ENCODE measurements at places on chromosomes 12 and 14. TPM values are rescaled to one million over a fixed set of nuclear protein-coding genes. Genes with fewer than 3 reads are reported as not detected.

GRCh38 chr12:17192721-17193120 is 586.8 kb upstream of the LMO3 start:
- H3K27me3 ChIP-seq: no peaks in the 10 kb centered on the region
- no peak overlapping the region for H3K4me3 ChIP-seq
- no peaks in the 10 kb centered on the region for H3K36me3 ChIP-seq
- no peak overlapping the region for H3K27ac ChIP-seq
- no peaks in the 10 kb centered on the region for H3K4me1 ChIP-seq

DNA sequence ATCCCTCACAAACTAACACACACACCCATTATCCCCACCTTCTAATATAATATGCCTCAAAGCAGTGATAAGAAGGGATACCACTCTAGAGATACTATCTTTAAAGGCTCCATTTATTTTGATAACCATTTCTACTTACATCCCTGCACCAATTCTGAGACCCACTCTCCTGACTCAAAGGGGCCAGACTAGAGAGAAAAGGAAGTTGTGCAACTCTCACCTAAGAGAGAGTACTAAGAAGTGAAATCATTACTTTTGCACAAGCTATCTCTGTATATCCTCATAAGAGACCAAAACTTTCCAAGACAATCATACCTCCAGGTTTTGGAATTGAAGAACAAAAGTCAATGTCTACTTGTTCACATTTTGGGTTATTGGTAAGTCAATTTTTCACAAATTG is 45.4 kb upstream of the USP15 start:
- no peaks in the 10 kb centered on the region for H3K36me3 ChIP-seq
- H3K4me3 ChIP-seq: no peak overlapping the region
- H3K4me1 ChIP-seq: peaks cover 3% of the 10 kb centered on the region
- no peaks in the 10 kb centered on the region for H3K27me3 ChIP-seq
- no peak overlapping the region for H3K27ac ChIP-seq

GRCh38 chr14:30681752-30682355 is 59.7 kb downstream of the SCFD1 start:
- H3K27me3 ChIP-seq: no peaks in the 10 kb centered on the region
- no peaks in the 10 kb centered on the region for H3K4me1 ChIP-seq
- H3K36me3 ChIP-seq: no peaks in the 10 kb centered on the region
- H3K4me3 ChIP-seq: no peak overlapping the region

The DEGS2 gene
- total RNA-seq: 1.8 TPM

- H3K27ac ChIP-seq: no peak overlapping the region
- H3K4me1 ChIP-seq: no peaks in the 10 kb centered on the region
- no peak overlapping the region for H3K4me3 ChIP-seq
- H3K36me3 ChIP-seq: no peaks in the 10 kb centered on the region
- no peak for DNase-seq
- H3K27me3 ChIP-seq: no peaks in the 10 kb centered on the region
Observed at GRCh38 chr14:85824526-85824925, 294.6 kb downstream of the FLRT2 start.

- no peak overlapping the region for H3K4me3 ChIP-seq
- no peak overlapping the region for H3K27ac ChIP-seq
- no peak for DNase-seq
Observed at GRCh38 chr12:66662729-66663128, 16.1 kb downstream of the GRIP1 start.

The NOS1 gene
- 0.22 TPM for total RNA-seq

The RNASE4 gene
- 3.9 TPM for total RNA-seq

- no peaks in the 10 kb centered on the region for H3K36me3 ChIP-seq
- no peak for DNase-seq
- H3K4me3 ChIP-seq: no peak overlapping the region
- H3K4me1 ChIP-seq: peaks cover 7% of the 10 kb centered on the region
- H3K27ac ChIP-seq: no peak overlapping the region
Observed at GRCh38 chr12:27431185-27431584, 15.4 kb upstream of the SMCO2 start.

The NUAK1 gene
- total RNA-seq: 7.4 TPM

DNA sequence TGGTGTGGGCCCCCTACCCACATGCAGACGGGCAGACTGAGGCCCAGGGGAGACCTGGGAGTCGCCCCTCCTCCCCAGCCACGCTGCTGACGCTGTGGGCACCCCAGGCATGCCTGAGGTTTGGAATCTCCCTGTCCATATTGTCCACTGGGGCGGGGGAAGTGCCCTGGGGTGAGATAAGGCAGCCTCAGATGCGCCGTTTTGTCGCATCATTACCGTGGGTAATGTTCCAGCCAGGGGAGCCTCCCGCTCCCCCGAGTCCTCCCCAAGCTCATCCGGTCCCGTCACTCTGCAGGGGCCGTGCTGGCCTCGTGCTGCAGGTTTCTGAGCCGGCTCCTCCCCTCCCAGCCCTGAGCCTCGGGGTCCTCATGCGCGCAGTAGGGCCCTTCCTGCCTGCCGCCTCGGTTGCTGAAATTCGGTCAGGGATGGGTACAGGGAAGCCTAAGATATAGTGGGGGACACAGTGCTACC is 11.4 kb downstream of the INF2 start:
- H3K4me3 ChIP-seq: no peak overlapping the region
- H3K36me3 ChIP-seq: peaks cover 26% of the 10 kb centered on the region
- H3K4me1 ChIP-seq: peaks cover 7% of the 10 kb centered on the region
- no peak overlapping the region for H3K27ac ChIP-seq
- no peaks in the 10 kb centered on the region for H3K27me3 ChIP-seq

DNA sequence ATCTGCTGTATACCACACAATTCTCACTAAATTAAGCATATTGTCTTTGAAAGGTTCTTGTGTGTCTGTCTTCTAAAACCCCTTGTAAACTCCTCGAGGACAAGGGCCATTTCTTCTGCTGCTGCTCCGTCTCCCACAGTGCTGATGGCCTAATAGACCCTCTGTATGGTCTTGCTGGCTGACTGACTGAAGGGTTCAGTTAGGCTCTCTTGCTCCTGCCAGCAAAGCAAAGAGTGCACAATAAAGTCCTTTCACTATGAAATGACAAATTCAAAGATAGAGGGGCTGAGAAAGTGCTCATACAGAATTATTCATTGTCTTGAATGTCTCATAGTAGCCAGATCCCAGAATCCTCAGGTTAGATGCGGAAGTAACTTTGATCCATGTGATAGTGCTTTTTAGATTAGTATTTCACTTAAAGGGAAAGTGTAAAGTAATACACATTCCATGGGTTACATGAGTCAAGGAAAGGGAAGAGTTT is 14.2 kb upstream of the RIOX1 start:
- no peak overlapping the region for H3K4me3 ChIP-seq
- H3K4me1 ChIP-seq: no peaks in the 10 kb centered on the region
- H3K36me3 ChIP-seq: no peaks in the 10 kb centered on the region
- H3K27ac ChIP-seq: no peak overlapping the region
- no peaks in the 10 kb centered on the region for H3K27me3 ChIP-seq

- H3K4me3 ChIP-seq: no peak overlapping the region
- no peaks in the 10 kb centered on the region for H3K27me3 ChIP-seq
- no peaks in the 10 kb centered on the region for H3K36me3 ChIP-seq
- peaks cover 46% of the 10 kb centered on the region for H3K4me1 ChIP-seq
- no peak overlapping the region for H3K27ac ChIP-seq
Observed at GRCh38 chr12:104576980-104577580, 120.3 kb downstream of the CHST11 start.

The PLEKHG3 gene
- 55.6 TPM for total RNA-seq

GRCh38 chr14:50756300-50756699 is 74.7 kb downstream of the NIN start:
- no peak for DNase-seq
- H3K27ac ChIP-seq: no peak overlapping the region
- no peak overlapping the region for H3K4me3 ChIP-seq
- H3K27me3 ChIP-seq: no peaks in the 10 kb centered on the region
- H3K36me3 ChIP-seq: peaks cover 15% of the 10 kb centered on the region
- H3K4me1 ChIP-seq: no peaks in the 10 kb centered on the region

GRCh38 chr12:110370732-110371231 is 32.7 kb downstream of the ANAPC7 start:
- DNase-seq: no peak
- H3K27me3 ChIP-seq: no peaks in the 10 kb centered on the region
- peaks cover 29% of the 10 kb centered on the region for H3K36me3 ChIP-seq
- H3K4me1 ChIP-seq: no peaks in the 10 kb centered on the region
- no peak overlapping the region for H3K4me3 ChIP-seq

GRCh38 chr12:69464428-69464827 is 5.8 kb upstream of the FRS2 start:
- DNase-seq: no peak
- no peak overlapping the region for H3K27ac ChIP-seq
- H3K4me3 ChIP-seq: no peak overlapping the region
- no peaks in the 10 kb centered on the region for H3K36me3 ChIP-seq
- no peaks in the 10 kb centered on the region for H3K27me3 ChIP-seq
- H3K4me1 ChIP-seq: no peaks in the 10 kb centered on the region

The ERC1 gene
- 41.9 TPM for total RNA-seq

The MFAP5 gene
- not detected for total RNA-seq

- no peak overlapping the region for H3K27ac ChIP-seq
- no peaks in the 10 kb centered on the region for H3K36me3 ChIP-seq
- H3K4me3 ChIP-seq: no peak overlapping the region
- no peaks in the 10 kb centered on the region for H3K4me1 ChIP-seq
- no peak for DNase-seq
Observed at GRCh38 chr12:99834710-99835109, 150.0 kb downstream of the ANKS1B start.

The SPRYD3 gene
- total RNA-seq: 47.5 TPM

- H3K4me3 ChIP-seq: no peak overlapping the region
- H3K4me1 ChIP-seq: peaks cover 6% of the 10 kb centered on the region
- H3K27ac ChIP-seq: peak overlapping the region; percentile 38
- H3K27me3 ChIP-seq: no peaks in the 10 kb centered on the region
- H3K36me3 ChIP-seq: no peaks in the 10 kb centered on the region
Observed at GRCh38 chr12:109888179-109889020, 8.1 kb upstream of the GLTP start.

GRCh38 chr12:68224613-68225285 is 861 bp downstream of the IL26 start:
- no peak for DNase-seq
- H3K4me1 ChIP-seq: peaks cover 8% of the 10 kb centered on the region
- no peaks in the 10 kb centered on the region for H3K36me3 ChIP-seq

GRCh38 chr14:99671235-99672224 is 12.6 kb upstream of the CYP46A1 start:
- no peak overlapping the region for H3K4me3 ChIP-seq
- no peaks in the 10 kb centered on the region for H3K36me3 ChIP-seq
- H3K27ac ChIP-seq: no peak overlapping the region

DNA sequence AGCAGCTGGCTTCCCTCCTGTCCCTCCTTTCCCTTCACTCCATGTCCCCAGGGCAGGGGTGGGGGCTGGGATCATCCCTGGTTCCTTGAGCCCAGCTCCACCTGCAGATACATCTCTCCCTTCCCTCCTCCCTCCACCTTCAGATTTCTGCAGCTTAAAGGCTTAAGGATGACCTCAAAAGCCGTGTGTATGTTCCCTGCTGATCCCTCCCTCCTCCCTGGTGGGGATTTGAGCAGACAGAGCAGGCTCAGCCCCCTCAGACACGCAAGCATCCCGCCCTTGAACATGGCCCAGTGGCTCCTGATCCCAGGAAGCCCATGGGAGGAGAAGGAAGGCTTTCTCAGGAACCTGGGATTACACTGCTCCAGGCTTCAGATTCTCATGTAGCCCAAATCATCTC is 82.9 kb upstream of the RIN3 start:
- H3K27ac ChIP-seq: no peak overlapping the region
- H3K27me3 ChIP-seq: no peaks in the 10 kb centered on the region
- no peak overlapping the region for H3K4me3 ChIP-seq
- peaks cover 21% of the 10 kb centered on the region for H3K4me1 ChIP-seq
- H3K36me3 ChIP-seq: no peaks in the 10 kb centered on the region

DNA sequence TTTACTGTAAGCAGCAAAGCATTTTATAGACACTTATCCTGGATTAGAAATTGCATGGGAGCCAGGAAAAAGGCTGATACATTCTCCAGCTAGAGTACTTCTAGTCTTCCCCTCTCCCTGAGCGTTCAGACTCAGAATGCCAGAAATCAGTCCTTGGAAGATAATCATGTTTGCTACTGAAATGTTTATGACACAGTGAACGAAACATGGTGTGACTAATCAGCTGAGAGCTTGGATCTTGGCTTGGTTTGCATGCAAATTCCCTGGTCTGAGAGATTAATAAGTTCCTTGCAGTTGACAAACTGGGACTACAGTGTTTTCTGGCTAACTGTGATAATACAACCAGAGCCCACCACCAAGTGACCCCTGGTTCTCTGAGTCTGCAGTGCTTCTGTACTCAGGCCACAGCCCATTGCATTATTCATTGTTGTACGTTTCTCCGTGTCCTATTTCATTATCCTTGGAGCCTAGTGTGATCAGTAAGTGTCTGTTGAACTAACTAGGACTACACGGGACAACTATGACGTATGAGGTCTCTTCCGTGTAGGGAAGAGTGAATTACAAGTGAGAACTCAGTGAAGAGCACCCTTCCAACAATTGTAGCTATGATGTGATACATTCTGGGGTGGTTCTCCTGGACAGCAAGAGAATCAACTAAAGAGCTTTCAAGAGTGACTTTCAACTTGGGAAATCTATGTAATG is 34.6 kb upstream of the EVL start:
- peaks cover 27% of the 10 kb centered on the region for H3K4me1 ChIP-seq
- H3K27ac ChIP-seq: peak overlapping the region; percentile 62
- H3K4me3 ChIP-seq: no peak overlapping the region
- no peak for DNase-seq
- no peaks in the 10 kb centered on the region for H3K27me3 ChIP-seq
- no peaks in the 10 kb centered on the region for H3K36me3 ChIP-seq

DNA sequence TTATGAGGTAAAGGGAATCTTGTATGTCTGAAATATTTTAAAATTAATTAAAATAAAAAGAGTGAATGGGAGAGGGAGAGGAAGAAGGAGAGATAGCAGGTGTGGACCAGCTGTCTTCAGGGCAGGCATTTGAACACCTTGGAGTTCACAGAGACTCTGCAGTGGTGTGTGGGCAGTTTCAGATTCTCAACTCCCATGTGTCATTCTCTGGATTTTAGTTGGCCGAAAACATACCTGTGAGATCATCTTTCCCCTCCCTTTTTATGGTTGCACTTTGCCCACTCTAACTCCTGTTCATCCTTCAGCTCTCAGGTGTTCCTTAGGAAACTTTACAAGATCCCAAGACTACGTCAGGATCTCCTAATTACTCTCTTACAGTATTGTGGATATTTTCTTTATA is 108.1 kb downstream of the ERC1 start:
- peaks cover 12% of the 10 kb centered on the region for H3K4me1 ChIP-seq
- H3K36me3 ChIP-seq: no peaks in the 10 kb centered on the region
- H3K4me3 ChIP-seq: no peak overlapping the region
- H3K27ac ChIP-seq: no peak overlapping the region

DNA sequence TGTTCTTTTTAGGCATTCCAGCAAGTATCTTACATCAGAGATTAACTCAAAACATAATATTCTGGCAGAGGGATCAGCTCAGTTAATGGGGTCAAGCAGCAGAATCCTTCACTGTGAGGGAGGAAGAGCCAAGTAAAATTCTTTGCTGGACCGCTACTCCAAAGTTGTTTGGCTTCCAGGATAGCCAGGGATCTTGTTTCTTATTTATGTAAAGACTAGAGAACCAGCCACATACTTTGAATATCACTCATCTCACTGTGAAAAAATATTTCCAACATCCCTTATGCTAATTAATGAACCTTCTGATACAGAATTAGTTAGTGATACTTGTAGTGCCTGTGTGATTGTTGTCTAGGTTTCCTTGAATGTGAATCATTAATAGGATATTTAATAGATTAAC is 94.2 kb downstream of the PLEKHA5 start:
- H3K36me3 ChIP-seq: no peaks in the 10 kb centered on the region
- H3K27me3 ChIP-seq: no peaks in the 10 kb centered on the region
- H3K4me1 ChIP-seq: no peaks in the 10 kb centered on the region
- no peak overlapping the region for H3K4me3 ChIP-seq
- no peak for DNase-seq
- no peak overlapping the region for H3K27ac ChIP-seq

The GALNT6 gene
- total RNA-seq: 16.4 TPM
